IPS DF 6.9 (cell line): ENCODE measurements at places on chromosomes 1 and 21.

GRCh38 chr1:104105465-104105864 lies 355.8 kb downstream of the AMY1C start:
- no peak for DNase-seq

DNA sequence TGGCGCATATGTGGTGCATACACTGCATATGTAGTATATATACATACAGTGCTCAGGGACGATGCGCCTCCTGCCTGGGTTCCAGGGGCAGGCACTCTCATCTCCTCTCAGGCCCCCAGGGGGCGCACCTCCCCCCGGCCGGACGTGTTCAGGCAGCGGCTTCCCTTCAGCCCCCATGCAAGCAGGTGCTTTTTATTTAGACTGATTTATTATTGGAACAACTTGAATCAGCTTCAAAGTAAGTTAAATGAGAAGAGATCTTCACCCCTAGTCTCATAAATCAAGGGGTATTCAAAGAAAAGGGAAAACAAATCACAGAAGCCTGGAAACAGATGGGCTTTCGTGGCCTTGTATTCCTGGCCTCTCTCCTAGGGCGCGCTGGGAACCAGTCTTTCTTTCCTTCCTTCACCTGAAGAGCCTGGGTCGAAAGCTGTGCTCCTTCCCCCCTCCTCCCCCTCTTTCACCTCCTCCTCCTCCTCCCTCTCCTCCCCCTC lies 64.6 kb downstream of the UBIAD1 start:
- no peak for DNase-seq

GRCh38 chr1:86616871-86617270 lies 70.0 kb downstream of the CLCA4 start:
- no peak for DNase-seq

GRCh38 chr1:229092377-229093237 lies 178.3 kb upstream of the RAB4A start:
- DNase-seq = no peak

DNA sequence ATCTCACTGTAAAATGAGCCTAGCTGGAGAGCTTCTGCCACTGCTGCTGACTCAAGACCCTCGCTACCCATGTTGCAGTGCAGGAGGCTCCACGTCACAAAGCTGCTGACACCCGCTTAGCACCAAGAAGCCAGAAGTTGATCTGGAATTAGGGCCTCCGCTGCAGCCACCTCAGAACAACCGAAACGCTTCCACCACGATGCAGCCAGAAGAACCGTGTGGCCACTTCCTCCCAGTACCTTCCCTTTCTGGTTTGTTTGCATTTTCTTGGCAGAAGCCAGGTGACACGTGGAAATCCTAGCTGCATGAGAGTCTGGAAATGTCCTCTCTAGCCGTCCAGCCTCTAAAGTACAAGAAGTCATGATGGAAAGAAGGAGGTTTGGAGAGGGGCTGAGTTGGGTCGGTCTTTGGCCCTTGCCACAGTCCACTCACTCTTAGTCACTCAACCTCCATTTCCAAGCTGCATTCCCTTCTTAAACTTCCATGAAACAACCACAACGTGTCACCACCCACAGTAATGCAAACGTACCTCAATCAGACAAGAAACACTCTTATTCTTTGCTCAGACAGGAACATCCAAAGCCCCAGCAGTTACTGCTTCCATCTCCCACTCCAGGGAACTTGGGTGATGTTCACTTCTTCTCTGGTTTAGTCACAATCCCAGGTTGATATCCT lies 10.0 kb upstream of the CDA start:
- no peak for DNase-seq

- DNase-seq = no peak
Observed at GRCh38 chr21:42297377-42297776, 17.8 kb downstream of the TFF3 start.

DNA sequence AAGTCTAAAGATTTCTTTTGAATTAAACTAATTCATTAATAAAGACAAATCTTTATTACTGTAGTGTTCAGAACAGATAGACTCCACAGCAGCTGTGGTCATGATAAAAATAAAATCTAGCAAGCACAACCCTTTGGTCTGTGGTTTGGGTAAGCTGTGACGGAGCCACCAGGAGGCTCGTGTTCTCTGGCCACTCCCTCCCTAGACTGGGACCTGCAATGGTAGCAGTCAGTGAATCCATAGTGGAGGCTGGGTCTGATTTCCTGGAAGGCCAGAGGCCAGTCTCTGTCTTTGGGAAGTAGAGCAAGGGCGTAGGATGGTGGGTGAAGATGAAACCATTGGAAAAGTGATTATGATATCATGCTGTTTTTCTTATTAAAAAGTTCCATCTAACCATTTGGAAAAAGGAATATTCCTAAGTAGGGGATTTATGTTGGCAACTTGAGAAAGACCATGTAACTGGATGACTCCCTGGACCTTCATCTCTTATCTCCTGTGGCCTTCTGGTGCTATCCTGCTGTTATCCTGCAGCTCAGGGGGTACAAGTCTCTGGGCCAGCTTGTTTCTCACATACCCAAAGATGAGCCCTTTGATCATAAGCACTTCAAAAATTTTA lies 39.0 kb downstream of the TENT5C start:
- no peak for DNase-seq

GRCh38 chr1:20281801-20282200 lies 8.9 kb upstream of the VWA5B1 start:
- DNase-seq = no peak

DNA sequence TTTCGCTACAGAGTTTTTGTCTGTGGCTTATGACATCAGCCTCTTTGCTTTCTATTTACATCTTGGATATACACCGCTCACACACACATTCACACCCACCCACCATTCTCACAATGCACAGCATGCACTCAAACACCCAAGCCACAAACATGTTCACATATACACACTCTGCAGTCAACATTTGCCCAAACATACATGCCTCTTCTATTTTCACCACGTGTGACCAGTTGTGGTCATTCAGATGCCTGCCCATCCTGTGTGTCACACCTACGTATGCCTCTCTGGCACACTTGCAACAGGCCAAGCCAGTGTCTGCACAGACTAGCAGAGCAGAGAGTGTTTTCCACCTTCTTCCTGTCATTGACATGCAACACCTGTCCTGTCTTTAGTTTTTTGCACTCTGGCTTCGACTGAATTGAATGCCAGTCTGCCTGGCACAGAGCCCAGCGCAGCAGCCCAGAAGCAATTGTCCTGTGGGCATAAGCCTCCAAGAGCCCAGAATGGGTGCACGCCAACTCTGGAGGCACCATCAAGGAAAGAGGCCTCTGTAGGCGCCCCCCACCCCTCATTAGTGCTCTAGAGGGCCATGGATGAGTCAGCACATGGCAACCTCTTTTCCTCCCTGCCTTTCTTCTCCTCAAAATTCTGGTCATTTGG lies 37.7 kb upstream of the LRRN2 start:
- no peak for DNase-seq

GRCh38 chr1:201489643-201490261 lies 17.2 kb downstream of the CSRP1 start:
- DNase-seq = no peak

DNA sequence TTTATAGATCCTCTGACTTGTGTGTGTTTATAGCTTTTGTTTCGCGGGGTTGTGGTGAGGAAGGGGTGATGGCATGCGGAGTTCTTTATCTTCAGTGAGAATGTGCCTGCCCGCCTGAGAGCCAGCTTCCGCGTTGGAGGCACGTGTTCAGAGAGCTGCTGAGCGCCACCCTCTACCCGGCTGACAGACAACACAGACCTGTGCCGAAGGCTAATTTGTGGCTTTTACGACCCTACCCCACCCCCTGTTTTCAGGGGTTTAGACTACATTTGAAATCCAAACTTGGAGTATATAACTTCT lies 14.4 kb upstream of the CD101 start:
- no peak for DNase-seq

DNA sequence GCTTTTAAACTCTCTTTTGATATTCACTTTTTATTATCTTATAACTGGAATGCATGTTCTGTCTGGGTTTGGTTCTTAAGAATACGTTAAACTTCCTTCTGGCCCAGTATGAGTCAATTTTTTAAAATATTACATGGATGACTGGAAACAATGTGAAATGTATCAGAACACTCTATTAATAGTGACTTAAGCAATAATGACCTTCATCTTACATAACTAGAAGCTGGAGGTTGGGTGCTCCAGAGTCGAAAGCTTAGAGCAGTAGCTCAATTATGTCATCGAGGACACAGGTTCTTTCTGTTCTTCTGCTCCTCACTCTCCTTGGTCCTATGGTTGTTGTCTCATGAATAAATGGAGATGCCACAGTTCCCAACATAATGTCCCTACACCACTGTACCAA lies 91.6 kb upstream of the FOXD3 start:
- no peak for DNase-seq

DNA sequence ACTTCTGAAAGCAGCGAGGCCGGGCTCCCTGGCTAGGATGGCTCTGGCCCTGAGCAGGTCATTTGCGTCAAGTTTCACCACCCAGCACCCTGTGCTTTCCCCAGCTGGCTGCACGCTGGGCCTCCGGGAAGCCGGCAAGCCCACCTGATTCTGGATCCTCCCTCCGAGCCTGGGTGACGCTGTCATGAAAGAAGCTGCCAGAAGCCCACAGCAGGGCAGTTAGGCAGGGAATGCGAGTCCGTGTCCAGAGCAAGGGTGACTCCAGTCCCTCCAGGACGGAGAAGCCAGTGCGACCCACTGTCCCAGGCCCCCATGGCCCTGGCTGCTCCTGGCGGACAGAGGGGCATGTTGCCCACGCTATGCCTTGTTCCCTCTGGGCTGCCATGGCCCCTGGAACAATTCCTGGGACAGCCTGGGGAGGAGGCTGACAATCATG lies 44.4 kb upstream of the PCBP3 start:
- DNase-seq = no peak

GRCh38 chr1:36352910-36353878 lies 29.7 kb upstream of the EVA1B start:
- DNase-seq = no peak

DNA sequence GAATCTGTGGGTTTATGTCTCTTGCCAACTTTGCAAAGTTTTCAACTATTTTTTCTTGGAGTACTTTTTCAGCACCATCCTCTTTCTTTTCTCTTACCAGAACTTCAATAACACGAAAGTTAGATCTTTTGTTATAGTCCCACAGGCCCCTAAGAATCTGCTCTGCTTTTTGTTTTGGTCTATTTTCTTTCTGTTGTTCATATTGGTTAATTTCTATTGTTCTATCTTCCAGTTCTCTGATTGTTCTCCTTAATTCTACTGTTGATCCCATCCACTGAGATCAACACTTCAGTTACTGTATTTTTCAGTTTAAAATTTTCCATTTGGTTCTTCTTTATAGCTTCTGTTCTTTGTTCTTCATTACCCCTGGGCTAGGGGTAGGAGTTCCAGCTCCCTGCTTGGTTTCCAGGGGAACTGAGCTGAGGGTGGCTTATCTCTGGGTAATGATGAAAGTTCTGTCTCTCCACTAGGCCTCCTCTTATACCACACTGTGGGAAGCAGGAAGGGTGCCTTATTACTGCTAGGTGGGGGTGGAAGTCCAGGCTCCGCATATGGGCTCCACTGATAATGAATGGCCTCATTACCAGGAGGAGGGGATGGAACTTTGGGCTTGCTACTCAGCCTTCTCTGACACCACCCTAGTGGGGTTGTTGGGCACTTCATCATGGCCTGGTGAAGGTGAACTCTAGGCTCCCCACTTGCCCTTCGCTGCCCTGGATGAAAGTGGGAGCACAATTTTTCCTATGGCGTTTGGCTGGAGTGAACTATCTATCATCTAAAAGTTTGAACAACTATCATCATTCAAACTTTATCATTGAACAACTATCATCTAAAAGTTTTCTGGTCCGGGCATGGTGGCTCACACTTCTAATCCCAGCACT lies 39.3 kb downstream of the NAV1 start:
- no peak for DNase-seq

DNA sequence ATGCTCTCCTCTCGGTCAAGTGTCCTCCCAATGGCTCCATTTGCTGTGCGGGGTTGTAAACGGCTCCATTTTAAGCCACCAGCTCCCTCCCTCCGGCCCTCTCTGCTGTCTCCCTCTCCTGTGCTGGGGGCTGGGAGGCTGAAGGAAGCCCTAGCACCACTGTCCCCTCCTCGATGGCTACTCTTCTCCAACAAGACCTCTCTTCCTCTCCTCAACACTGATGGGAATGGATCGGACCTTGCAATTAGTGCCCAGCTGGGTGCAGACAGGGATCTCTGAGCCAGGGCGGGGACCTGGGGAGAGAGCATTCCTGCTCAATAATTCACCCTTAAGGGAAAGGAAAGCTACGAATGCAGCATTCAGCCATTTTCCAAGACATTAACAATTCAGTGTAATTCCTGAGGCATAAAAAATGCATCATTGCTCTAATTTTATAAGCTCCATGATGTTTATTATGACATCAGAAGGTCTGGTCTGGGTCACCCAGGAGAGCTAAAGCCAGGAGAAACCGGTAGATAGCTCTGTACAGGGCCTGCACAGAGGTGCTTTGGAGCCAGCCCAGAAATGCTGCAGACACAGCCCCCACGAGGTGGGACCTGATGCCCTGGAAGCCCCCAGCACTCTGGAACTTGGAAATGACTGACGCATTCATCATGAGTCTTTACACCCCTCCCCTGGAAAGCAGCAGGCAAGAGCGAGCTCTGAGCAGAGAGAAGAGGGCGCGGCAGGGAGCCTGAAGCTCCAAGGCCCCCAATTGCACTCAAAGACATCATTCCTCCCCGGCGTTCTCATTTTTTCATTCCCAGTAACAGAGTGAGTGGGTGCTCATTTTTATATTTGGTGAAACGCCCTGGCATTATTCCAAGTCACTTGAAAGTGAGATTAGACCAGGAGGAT lies 76.2 kb upstream of the VAMP3 start:
- no peak for DNase-seq

DNA sequence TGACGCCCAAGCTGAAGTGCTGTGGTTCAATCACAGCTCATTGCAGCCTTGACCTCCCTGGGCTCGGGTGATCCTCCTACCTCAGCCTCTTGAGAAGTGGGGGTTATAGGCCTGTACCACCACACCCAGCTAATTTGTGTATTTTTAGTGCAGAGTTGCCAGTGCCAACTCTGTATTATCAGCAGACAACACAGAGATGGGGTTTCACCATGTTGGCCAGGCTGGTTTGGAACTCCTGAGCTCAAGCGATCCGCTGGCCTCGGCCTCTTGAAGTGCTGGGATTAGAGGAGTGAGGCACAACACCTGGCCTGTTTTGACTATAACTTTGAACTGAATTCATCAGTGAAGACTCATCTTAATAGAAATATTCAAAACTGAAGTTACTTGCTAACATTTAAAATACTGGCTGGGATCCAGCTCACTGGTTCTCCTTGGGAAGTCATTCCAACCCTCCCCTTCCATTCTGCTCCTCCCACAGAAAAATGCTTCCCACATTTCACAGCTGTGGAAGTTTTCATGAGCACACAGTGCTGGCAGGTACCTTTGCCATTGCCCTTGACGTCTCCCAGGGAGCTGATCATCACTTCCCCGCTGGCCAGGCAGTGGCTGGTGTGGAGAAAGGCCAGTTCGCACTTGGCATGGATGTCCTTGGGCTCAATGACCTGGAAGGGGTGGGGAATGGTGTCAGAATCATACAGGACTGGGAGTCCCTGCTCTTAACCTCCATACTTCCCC lies 4.7 kb downstream of the SELENBP1 start:
- DNase-seq = no peak

GRCh38 chr1:160400646-160401486 lies 502 bp downstream of the VANGL2 start:
- DNase-seq = no peak
